ENCODE measurements at places on chromosomes 1 and 21.

GRCh38 chr21:41665766-41666595, 100.9 kb downstream of the RIPK4 start:
- DNase-seq = no peak

DNA sequence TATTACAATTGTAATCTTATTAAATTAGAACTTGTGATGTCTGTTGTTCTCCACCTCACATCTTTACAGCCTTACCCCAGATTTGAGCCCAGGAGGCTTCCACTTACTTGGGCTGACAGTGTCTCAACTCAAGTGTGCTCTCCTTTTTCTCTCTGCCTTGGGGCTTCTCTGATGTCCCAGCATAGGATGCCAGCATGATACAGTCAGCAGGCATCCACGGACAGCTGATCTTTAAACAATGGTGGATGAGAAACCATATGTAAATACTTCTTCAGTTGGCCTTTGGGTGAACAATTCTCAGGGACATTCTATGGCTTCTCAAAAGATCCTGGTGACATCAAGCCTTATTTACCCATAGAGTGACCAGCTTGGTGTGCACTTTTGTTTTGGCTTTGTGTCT, 107.6 kb upstream of the GORAB start:
- DNase-seq = no peak

DNA sequence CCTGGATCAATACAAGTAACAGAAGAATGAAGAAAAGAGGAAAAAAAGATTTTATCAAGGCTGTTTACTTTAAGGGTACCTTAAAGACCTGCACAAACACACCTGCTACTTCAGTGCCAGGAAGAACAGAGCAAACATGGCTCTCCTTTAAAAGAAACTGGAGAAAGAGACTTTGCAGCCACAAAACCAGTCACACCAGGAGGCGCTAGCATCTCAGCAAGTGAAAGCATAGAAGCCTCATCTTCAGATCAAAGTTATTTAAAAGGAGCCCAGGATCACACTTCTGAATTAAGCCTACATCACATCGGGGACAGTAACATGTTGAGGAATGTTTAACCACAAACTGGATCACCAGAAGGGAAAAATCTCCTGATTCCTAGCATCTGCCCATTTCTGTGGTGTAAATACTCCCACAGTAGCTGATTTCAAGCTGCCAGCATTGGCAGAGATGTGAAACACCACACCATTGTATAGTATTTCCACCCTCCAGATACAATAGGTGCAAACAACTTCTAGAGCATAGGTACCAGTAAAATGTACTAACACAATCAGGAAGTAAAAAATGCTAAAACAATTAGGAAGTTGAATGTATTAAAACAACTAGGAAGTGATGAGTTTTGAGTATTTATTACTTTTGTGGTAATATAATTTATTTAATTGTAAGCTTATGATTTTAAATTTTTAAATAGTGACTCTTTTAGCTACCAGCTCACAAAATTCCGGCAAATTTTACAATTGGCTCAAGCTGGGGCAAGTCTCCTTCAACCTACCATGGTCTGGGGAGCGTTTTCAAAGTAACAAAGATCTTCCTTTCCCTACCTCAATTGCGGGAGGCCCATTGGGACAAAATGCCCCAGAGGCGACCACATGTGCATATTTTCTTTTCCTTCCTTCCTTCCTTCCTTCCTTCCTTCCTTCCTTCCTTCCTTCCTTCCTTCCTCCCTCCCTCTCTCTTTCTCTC, 105.3 kb upstream of the CLDN14 start:
- DNase-seq = no peak

- no peak for DNase-seq
Measured at GRCh38 chr1:20074725-20075171, 4.8 kb downstream of the PLA2G5 start.

GRCh38 chr1:93738075-93738622, 56.5 kb upstream of the BCAR3 start:
- no peak for DNase-seq

DNA sequence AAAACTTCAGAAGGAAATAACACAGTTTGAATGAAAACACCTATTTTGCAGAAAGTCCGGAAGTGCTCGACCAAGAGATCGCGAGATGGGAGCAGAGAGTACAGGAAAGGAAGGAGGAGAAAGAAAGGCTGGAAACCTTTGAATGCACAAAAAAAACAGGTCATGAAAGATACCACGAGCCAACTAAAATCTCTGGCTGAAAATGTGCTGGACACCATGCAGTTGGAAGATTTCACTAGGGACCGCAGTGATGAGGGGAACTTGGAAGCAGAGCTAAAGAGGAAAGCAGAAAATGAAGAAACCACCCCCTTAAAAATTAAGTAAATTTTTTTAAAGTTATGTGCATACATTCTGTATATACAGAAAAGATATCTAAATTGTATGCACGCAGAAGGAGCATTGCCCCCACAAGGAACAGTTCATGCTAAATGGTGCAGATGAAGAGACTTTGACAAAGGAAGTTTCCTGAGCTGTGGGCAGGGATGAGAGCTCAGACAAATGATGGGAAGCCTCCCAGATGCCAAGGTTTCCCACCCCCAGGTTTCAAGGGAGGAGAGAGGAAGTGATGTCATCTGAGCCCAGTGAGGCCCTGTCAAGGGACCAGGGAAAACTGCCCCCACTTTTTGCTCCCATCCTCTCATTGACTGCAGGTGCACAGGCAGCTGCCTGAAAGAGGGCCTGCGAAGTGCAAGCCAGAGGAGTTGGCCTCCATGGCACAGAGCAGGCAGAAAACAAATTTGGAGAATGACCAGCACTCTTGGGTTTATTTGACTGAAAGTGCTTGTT, 52.5 kb downstream of the ETS2 start:
- no peak for DNase-seq

GRCh38 chr1:234188454-234188792, 184.8 kb upstream of the COA6 start:
- DNase-seq = no peak

DNA sequence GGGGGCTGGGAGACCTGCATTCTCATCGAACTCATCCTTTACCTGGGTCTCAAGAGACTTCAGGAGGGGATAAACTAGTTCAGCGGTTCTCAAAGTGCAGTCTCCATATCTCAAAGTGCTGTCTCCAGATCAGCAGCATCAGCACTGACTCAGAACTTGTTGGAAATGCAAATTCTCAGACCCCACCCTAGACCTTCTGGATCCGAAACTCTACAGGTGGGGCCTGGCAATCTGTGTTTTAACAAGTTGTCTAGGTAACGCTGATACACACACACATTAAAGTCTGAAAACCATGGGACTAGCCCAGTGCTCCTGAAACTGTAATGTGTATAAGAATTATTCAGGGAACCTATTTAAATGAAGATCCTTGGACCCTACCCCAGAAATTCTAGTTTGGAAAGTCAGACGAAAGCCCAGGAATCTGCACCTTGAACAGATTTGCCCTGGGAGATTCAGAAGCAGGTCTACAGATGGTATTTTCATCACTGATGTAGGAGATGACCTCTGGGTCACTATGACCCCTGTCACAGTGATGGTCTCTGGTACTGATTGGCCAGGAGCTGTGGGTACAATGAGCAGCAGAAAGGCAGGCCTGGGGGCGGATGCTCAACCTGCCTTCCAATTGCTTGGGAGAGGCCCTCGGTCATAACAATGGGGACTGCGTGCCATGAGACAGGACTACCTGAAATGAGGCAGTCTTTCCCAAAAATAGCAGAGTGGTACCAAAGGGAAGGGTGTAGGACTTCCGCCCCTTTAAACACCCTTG, 127.2 kb downstream of the FAM78B start:
- no peak for DNase-seq

GRCh38 chr1:78340006-78340405, 150.8 kb upstream of the PTGFR start:
- no peak for DNase-seq

DNA sequence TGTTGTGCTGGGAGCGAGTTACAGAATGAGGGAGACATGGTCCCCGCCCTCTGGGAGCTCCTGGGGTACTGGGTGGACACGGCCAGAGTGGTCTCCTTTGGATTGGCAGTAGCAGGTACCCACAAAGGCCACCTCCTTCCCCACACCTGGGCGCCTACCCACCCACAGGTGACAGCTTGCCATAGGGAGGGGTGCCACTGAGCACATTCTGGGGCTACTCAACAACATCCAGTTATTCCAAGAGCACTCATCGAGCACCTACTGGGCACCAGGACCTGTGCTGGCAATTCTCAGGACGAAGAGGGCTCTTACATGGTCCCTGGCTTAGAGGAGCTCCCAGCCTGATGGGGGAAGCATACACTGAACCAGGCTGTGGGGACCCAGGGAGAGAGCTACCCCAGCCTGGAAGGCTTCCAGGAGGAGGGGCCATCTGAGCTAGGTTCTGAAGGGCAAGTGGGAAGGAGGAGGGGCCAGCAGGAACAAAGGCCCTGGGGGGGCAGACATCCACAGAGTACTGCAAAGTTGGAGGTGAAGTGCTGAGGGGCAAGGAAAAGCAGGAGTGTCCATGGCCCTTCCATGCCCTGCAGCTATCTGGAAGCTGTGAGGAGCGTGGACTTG, 22.0 kb downstream of the MRPL37 start:
- no peak for DNase-seq

- DNase-seq = peak; percentile 86
Measured at GRCh38 chr1:160768295-160768657, 27.7 kb upstream of the LY9 start.

DNA sequence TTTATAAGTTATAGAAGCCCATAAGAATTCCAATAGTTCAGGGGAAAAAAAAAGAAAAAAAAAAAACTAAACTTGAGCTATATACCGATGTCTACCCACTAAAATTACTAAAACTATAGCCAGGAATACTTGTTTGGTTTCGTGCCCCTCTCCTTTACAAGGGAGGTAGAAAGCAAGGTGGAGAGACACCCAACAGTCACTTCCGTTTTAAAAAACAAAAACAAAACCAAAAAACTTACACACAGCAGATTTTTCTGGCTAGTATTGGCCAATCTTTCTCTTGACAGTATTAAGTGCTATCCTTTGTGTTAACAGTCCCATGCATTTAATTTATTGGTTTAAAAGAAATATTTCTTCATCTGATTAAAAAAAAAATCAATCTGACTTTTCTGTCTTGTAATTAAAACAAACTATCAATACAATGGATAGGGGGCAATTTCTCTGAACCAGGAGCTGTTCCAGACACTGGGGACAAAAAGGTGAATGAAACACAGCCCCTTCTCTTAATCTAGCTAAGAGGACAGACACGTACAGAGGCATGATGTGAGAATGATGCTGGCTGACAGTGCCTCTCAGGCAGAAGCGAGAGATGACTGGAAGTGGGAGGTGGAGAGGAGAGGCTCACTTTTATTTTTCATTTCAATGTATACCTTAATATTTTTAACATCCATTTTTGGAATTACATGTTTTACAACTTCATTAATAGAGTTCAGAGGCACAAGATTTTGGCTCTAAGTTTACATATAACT, 214.8 kb downstream of the RERE start:
- DNase-seq = no peak

DNA sequence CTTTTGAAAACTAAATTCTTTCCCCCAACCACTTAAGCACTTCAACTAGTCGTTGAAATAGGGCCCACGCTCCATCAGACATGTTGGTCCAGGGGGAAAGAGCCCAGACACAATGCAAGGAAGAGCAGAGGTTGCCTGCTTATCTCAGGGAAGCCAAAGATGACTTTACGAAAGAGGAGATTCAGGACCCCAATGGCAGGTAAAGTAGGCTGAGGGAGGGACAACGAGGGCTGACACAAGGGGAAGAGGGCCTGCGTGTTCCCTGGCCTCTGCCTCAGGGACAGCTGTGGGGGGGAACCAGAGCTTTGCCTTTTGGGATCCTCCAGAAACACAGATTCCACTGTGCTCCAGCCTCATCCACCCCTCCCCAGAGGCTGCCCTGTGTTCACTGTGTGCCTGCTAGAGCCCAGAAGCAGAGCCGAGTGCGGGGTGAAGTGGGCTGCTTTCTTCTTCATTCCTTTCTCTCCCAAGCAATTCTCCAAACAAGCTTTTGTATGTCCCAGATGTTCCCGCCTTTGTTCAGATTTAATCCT, 135.5 kb upstream of the GRIK3 start:
- no peak for DNase-seq

- DNase-seq = no peak
Measured at GRCh38 chr1:115329965-115330364, 8.1 kb downstream of the NGF start.

DNA sequence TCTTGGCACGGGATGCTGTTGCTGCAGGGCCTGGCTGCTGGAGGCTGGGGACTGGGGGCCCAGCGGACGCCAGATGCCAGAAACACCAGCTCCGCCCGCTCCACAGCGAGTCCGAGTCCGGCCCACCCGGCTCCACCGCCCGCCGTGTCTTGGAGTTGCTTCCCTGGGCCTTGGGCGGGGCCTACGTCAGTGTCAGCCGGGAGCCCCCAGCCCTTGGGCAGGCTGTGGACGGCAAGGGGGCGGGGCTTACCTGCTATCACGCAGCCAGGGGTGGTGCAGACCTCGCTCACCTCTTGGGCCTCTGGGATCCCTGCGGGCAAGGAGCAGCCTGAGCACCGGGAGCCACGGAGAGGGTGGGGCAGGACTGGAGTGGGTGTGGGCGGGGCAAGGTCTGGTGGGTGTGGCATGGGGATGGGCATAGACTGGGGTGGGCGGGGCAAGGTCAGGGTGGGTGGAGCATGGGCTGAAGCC, 21.8 kb downstream of the MMEL1 start:
- peak; percentile 5 for DNase-seq

DNA sequence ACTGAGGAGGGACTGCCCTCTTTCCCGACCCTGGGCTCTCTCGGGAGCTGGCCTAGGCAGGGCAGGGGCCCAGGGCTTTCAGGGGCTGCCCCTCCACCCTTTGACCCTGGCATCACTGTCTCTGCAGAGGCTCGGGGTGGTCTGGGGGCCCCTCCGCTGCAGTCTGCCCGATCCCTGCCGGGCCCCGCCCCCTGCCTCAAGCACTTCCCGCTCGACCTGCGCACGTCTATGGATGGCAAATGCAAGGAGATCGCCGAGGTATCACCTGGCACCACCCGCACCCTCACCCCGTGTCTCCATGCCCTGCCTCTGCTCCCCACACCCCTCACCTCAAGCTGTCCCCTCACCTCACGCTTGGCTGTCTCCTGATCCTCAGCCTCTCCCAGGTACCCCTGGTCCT, 5.5 kb downstream of the AMPD2 start:
- DNase-seq = no peak
